Stimulated activated CD8-positive, alpha-beta memory T cell treated with anti-CD3 and anti-CD28 coated beads, Interleukin-7, amount 100 ng/mL, for 24 hours (primary cell): ENCODE measurements at places on chromosomes 7 and 10.

GRCh38 chr7:43625453-43625852, 42.5 kb downstream of the STK17A start:
- no peak for DNase-seq

- DNase-seq = no peak
These were observed 170.9 kb downstream of the PARD3 start for GRCh38 chr10:34644224-34644623.

DNA sequence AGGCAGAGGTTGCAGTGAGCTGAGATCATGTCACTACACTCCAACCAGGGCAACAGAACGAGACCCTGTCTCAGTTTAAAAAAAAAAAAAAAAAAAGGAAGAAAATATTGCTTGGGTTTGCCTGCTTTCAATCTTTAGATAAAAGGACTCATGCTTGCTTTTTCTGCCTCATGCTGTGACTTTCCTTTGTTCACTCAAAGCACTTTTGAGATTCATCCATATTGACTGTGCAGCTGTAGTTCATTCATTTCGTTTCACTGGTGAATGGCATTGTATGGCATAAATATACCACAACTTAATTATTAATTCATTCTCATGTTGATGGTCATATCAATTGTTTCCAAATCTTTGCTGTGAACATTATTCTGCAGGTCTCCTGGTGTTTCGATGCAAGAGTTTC, 97.6 kb upstream of the NFE2L3 start:
- no peak for DNase-seq

DNA sequence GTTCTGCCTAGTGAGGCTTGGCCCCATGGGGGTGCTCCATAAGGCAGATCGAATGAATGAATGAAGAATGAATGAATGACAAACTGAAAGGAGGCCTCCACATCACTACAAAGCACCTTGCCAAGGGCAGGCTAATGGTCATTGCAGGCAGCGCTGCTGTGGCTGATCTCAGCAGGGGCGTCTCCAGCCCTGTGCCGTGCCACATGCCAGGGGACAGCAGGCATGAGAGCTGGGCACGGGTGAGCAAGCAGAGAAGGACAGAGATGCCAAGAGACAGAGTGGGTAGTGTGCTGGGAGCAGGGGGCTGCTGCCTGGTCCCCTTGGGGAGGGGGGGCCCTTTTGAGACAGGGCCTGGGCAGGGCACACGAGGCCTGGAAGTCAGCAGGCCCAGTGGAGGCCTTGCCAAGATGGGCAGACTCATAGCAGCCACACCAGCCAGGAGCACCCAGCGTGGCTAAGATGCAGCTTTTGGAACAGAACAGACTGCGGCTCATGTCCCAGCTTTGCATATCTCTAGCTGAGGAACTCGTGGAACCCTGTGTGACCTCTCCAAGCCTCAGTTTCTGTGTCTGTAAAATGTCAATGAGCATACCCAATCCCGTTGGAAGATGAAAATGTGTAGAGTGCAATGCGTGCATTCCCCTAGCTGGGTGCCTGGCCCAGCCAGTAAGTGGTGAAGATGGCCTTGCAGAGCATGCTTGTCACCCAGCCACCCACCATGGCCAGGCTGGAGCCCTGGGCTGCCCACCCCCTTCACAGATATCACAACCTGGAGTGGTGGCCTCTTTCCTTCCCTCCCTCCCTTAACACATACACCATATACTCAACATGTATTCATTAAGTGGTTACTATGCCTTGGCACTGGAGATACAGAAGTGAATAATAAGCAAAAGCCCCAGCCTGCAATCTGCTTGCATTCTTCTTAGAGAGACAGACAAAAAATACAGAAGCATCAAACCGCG, 61.1 kb upstream of the LRRC18 start:
- no peak for DNase-seq

DNA sequence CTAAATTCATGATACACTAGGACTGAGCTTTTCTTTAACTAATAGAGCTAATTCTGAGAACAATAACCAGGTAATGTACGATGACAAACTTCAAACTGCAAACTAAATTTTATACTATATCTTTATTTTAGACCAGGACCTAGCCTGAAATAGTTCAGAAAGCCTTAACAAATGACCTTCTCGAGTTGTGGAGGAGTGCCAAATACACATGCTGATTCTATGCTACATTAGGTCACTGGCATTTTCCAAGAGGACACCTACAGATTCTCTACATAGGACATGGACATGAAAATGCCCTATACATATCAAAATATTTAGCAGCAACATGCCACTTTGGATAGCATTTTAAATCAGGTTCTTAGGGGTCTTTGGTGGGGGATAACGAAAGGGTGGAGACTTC, 44.0 kb upstream of the LRRTM3 start:
- DNase-seq = no peak

GRCh38 chr10:31070025-31070424, 38.4 kb upstream of the ZNF438 start:
- no peak for DNase-seq

GRCh38 chr7:66239467-66239856, 34.3 kb downstream of the TPST1 start:
- DNase-seq = no peak

DNA sequence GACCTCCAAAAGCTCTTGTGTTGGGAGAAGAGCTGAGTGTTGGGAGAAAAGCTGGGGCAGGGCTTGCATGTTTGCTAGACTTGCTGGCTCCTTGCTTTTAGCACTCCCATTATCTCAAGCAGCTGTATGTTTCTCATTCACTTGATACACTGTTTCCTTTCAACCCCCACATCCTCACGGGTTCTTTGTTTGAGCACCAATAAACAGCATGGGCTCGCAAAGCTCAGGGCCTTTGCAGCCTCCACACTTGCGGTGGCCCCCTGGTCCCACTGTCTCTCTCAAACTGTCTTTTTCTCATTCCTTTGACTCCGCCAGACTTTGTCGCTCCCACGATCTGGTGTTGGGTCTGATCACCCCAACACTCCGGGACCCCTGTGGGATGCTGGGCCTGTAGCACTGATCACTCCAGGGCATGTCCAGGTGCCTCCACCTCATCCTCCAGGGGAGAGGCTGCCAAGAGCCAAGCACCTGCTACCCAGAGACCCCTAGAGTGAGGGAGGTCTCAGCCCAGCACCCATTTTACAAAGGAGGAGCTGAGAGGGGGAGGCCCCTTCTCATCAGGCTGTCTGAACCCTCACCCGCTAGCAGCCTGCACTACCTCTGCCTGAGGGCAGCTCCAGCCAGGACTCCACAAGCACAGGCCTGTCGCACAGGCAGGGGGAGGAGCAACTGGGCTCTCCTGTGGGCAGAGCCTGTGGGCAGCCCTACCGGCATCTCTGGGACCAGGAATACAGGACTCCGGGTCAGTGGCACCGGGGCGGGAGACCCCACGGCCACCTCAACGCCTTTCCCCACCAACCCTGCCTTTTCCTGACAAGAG, 49.1 kb upstream of the MSMB start:
- no peak for DNase-seq

DNA sequence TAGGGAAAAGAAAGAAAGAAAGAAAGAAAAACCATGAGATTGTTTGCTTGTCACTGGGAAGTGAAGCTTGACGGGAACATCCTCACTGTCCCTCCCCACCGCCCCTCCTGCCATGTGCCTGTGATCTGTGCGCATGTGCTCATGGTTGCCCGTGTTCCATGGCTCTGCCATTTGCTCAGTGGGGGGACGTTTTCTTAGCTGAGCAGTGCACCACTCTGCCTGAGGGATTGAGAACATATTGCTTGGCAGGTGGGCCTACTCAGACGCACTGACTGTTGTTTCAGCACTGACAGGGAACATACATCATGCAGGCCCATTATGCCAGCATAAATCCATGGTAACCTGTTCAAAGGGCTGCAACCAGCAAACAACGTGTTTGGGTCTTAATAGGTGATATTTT, 747.9 kb upstream of the GALNT17 start:
- DNase-seq = no peak

DNA sequence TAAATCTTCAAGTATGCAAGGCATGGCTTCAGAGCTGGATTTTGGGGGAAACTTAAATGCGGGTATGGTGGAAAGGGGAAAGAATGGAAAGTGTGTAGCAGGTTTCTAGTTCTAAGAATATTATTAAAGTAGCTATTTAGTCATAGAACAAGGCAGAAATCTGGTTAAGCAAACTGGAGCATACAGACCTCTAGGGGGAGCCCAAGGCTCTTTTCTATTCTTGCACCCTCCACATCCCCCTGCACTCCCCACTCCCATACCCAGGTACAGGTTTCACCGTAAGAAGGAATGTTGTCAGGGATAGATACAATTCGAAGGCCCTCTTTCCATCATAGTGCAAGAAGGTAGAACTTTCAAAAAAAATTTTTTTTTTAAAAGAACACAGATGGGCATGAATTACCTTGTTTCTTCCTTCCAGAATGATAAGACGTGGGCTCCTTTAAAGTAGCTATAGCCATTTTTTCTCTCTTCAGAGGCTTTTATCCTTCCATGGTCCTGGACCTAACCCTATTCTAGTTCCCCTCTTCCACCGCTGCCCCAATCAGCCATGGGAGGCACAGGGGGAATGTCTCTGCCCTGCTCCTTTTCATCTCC, 41.5 kb upstream of the SMIM30 start:
- no peak for DNase-seq

DNA sequence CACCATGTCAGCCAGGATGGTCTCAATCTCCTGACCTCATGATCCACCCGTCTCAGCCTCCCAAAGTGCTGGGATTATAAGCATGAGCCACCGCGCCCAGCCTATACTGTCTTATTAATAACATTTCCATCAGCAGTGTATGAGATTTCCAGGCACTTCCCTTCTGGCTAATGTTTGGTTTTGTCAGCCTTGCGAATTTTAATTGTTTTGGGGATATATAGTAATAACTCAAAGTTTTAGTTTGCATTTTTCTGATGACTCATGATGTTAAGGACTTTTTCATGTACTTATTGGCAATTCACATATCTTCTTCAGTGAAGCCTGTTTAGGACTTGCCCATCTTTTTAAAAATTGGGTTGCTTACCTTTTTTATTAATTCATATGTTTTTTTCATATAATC, 76.0 kb downstream of the TMEM270 start:
- DNase-seq = no peak

- no peak for DNase-seq
These were observed at the start of gene GPR141 for GRCh38 chr7:37683246-37684120. Gene GPR141 (plus strand): TSS chr7:37683766. CDS start chr7:37740394, 56,628 bp downstream.

DNA sequence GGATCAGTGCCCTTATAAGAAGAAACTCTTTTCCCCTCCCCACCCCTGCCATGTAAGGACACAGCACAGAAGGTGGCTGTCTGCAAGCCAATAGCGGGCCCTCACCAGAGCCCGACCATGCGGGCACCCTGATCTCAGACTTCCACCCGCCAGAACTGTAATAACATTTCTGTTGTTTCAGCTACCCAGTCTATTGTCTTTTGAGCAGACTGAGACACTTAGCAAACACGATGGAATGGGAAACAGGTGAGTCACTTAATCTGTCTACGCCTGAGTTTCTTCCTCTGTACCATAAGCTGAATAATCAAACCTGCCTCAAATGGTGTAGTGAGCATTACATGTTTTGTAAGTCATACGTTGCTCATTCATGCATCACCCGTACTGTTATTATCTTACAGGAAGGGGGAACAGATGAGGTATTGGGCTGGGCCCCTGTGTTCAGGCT, 58.2 kb downstream of the STRA8 start:
- DNase-seq = no peak

DNA sequence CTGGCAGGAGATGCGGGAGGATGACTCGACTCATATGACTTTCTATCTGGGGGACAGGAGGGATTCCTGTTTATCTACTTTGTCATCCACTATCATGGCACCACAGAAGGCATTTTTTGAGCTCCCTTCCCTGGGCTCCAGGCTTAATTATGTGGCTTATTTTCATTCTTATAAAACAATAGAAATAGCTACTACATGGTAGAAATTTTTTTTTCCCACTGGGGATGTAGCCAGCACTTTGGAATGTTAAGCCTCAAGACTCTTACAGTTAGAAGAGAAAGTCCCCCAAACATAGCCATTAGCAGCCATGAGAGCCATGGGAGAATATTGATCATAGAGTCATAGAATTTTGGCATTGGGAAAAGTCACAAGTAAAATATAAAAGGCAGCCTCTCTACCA, 14.6 kb upstream of the FAM180A start:
- no peak for DNase-seq

- peak; percentile 62 for DNase-seq
These were observed 49.7 kb downstream of the DNAJC12 start for GRCh38 chr10:67788028-67788886.

DNA sequence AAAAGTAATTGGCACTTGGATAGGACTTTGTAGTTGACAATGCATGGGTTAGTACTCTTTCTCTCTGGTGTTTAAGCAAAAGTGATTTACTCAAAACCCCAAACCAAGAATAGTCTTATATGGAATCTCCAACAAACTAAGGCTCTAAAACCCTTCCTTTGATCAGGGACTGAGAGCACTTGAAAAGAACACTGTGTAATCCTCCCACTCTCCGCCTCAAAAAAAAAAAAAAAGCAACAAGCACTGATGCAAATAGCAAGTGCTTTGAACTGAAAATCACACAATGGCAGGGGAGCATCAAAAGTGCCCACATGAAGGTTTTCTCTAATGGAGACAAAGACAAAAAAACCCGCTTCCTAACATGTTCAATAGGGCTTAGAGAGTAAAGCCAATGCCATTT, 467.9 kb upstream of the AUTS2 start:
- DNase-seq = no peak

DNA sequence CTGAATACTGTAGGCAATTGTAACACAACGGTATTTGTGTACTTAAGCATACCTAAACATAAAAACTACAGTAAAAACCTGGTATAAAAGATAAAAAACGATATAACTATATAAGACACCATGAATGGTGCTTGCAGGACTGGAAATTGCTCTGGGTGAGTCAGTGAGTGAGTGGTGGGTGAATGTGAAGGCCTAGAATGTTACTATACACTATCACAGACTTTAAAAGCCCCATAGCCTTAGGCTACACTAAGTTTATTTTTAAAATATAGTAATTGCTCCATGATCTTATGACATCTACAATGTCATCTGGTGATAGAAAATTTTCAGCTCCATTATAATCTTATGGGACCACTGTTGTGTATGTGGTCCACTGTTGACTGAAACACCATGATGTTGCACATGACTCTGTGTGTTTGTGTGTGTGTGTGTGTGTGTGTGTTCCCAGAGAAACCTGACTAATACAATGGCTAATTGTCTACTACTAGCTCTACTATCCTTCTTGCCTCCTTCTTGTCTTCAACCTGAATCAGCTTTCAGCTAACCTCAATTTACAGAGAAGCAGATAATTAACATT, 27.6 kb upstream of the PRPF18 start:
- no peak for DNase-seq

DNA sequence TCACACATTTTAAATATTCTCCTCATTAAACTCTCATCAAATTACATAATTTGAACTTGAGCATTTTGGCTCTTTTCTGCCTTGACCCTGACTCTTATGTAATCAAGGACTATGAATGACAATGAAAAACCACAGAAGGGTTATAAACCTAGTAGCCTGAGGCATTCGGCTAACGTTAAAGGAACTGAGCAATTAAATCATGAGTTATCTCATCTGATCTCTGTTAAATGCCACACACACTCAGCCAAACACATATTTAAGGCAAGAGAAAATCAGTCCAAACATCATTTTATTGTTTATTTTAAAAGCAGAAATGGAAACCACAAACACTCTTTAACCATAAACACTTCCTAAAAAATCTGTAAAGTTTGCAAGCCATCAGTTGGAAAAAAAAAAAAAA, 204.3 kb downstream of the DGKI start:
- DNase-seq = no peak
